Activated T-cell treated with anti-CD3 and anti-CD28 coated beads for 1 hour (primary cell): ENCODE measurements at places on chromosomes 12 and 14.

DNA sequence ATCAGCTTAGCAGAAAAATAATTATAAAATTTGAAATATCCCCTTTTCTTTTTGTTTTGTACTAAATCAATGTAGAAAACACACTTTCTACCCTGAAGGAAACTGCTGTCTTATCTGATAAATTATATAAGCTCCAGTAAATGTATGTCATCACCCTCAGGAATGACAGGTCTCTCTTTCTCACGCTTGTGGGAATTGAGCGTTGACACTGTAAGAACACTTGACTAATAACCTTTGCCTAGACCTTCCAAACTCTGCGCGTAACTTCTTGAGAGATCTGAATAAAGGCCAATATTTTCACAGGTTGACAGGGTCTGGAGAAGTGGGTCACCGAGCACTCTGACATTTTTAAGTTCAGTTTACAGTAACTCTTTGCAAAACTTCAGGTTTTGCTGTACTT lies 138.5 kb downstream of the BCAT1 start:
- DNase-seq, result no peak

DNA sequence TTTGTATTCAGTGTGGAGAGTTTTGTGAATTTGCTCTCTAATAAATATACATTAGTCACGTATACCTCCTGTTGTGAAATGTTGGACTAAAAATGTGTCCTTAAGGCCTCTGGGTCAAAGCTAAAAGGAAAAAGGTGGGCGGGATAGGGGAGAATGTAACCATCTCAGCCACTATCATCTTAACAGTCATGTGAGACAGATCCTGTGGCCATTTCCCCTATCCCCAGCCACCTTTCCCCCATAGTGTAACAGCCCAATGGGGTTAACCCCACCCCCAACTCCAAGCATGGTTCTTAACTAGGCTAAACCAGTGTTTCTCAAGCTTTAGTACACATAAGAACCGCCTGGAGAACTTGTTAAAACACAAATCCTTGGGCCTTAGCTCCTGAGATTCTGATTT lies 6.5 kb upstream of the ITPR2 start:
- no peak for DNase-seq

GRCh38 chr12:65998536-65999530 lies 131.7 kb downstream of the LLPH start:
- DNase-seq, result no peak

DNA sequence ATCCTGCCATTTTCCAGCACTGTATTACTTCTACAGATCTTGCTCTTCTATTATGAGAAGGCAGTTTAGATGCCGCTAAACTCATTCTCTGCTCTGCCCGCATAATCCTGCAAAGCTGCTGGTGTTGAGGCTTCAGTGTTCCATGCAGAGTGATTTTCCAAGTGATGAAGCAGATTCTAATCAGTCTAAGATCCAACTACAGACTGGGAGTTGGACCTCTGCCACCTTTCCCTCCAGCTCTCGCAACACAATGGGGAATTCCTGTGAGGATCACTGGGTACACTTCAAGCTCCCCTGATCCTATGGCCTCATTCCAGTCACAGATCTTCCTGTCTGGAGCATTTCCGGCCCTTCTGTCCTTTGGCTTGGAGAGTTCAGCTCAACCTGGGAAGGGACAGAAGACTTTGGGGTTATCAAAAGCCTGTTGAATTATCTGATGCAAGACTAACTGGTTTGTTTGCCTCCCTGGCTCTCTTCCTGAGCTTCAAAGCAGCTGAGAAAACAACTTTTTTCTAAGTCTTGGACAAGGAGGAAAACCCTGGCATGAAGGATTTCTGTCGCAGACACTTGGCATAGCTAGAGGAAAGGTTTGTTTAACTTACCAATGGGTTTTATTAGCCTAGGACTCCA lies 333.9 kb downstream of the ZFP36L1 start:
- DNase-seq, result no peak

DNA sequence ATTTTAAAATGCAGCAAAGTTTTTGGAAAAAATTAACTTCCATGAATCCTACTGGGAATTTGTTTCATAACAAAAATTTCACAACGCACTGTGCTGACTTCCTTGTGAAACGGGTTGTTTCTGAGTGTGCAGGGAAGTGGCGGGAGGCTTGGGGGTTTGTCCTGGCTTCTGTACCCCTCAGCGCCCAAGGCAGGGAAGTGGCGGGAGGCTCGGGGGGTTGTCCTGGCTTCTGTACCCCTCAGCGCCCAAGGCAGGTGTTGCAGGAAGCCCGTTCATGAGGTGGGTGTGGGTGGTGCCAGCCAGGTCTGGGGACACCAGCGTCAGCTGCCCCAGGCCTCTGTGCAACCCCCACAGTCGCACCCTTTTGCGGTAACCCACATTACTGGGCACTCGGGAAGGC lies 25.1 kb downstream of the ADGRD1 start:
- no peak for DNase-seq

DNA sequence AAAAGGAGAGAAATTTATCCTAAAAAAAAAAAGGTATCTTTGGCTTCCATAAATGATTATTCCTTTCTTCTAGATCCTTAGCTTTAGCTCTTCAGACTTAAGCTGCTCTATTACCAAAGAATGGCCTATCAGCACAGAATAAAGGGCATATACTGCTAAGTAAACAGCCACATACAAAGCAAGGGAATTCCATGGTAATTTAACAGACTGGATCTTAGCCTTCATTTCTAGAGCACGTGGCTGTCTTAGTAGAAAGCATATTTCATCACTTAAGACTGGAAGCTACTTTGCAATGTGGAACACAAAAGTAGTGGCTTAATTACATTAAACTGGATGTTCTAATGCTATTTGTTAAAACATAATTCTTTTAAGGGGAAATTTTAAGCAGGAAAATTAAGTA lies 23.1 kb downstream of the TMED10 start:
- DNase-seq, result no peak

- DNase-seq, result no peak
Observed at GRCh38 chr12:50353869-50354593, 42.4 kb downstream of the FAM186A start.

GRCh38 chr12:88225776-88226175 lies 83.7 kb downstream of the TMTC3 start:
- DNase-seq, result no peak

GRCh38 chr14:58128416-58128815 lies 23.6 kb downstream of the ARMH4 start:
- DNase-seq, result no peak

DNA sequence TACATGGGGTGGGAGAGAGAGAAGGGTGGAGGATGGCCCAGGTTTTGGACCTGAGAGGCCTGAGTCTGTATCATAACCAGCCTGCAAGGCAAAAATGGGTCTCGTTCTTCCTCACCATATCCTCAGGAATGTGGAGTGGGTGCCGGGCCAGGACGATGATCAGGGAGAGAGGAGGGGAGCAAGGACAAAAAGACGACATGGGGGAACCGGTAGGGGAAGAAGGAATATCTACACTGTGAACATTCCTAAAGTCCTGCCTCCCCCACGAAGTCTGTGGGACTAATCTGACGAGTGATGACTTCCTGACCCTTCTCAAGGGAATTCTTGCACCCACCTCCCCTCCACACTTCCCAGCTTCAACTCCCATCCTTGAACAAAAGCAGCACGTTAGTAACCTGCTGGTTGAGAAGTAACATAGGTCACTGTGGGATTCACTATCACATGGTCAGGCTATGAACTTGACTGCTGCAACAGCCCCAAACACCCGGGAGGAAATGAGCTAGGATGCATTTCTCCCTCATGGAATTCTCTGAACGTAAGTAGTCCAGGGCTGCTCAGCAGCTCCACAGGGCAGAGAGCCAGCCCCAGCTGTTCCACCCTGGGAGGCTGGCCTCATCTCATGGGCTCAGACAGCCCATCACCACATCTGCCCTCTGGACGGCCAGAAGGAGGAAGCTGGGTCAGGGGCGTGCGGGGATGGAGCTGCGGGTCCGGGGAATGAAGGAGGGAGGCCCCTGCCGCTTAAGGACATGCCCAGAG lies 36.8 kb upstream of the VWF start:
- no peak for DNase-seq

GRCh38 chr14:101654051-101654450 lies 92.8 kb downstream of the DIO3 start:
- DNase-seq, result no peak

GRCh38 chr12:114555451-114555850 lies 128.5 kb downstream of the TBX3 start:
- no peak for DNase-seq

DNA sequence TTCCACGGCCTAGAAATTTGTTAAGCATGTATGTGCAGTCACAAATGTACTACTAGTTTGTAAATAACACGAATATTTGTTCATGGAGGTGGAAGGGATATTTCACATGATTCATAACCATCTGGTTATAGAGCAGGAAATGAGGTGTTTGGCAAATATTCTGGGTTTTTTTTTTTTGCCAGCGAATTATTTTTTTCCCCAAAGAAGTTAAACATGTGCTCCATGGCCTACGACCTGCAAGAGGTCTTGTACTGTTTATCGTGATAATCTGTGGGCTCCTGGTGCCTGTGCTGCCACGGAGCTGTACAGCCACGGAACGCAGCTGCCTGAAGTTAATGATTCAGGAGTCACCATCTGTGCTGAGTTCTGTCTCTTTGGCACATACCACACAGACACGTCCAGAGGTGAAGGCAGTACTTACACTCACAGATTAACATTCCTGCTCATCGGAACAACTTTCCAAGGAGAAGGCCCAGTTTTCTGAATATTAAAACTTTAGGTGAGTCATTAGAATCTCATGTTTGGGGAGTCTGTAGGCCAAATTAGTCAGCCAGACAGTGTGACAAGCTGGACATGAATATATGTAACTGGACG lies 156.3 kb downstream of the TMX1 start:
- no peak for DNase-seq

GRCh38 chr12:75923964-75924666 lies 107.5 kb downstream of the PHLDA1 start:
- DNase-seq, result no peak

- no peak for DNase-seq
Observed at GRCh38 chr14:98182393-98183055, 1089.5 kb downstream of the BCL11B start.
